ENCODE measurements at places on chromosomes 4 and X. TPM values are rescaled to one million over a fixed set of nuclear protein-coding genes. Genes with fewer than 3 reads are reported as not detected.

PHEX gene
- 0.18 TPM for total RNA-seq

WNK3 gene
- total RNA-seq = not detected

PDCL2 gene
- total RNA-seq = not detected

CSAG2 gene
- total RNA-seq = not detected

GAGE12H gene
- total RNA-seq = not detected

FGD1 gene
- total RNA-seq = not detected

ARX gene
- total RNA-seq = not detected

UGT2B15 gene
- total RNA-seq = not detected

DACH2 gene
- total RNA-seq = not detected

NFXL1 gene
- 12.0 TPM for total RNA-seq

ERAS gene
- total RNA-seq = not detected

ZNF518B gene
- 20.4 TPM for total RNA-seq
